Fibroblast of skin of back (primary cell): ENCODE measurements at places on chromosomes 7 and 10.

DNA sequence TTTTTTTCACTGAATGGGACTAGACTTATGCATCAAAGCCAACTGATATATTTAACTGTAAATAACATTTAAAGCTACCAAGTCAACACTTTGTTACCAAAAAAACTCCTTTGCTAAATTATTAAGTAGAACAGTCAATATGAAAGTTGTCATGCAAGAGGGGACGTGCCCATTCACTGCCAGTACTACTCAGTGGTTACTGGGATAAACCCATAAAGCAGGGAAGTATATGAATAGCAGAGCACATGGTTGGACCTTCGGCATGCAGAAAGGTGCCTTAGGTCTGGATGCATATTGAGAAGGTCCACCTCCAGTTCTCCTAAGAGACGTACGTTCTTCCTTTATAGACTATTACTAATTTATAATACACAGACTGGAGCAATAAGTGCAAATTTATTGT lies 120.1 kb downstream of the SVOPL start:
- DNase-seq, result no peak

GRCh38 chr7:26447116-26447515 lies 155.5 kb downstream of the SNX10 start:
- no peak for DNase-seq

- peak; percentile 49 for DNase-seq
Measured at GRCh38 chr7:116672596-116673456, 830 bp downstream of the MET start.

DNA sequence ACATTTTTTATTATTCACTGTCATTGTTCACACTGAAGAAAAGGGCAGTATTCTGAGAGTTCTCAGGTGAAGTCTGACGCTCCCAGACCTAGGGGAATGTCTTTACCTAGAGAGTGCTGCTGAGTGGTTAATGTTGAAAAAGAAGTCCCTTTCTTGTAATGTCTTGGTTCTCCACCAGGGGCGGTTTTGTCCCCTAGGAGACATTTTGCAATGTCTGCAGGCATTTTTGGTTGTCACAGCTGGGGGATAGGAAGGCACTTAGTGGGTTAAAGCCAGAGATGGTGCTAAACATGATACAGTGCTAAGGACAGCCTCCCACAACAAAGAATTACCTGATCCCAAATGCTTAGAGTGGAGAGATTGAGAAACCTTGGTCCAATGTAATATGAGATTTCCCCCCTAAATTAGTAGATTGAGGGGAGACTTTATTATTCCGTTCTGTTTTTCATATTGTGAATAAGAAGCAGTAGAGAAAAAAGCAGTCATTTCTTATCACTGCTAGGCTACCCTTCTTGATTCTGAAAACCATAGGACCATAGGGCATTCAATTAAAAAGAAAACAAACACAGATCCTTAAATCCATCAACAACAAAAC lies 13.1 kb downstream of the UMAD1 start:
- DNase-seq, result no peak

- peak; percentile 40 for DNase-seq
Measured at GRCh38 chr10:94217411-94217810, 145.3 kb downstream of the NOC3L start.

GRCh38 chr10:90148116-90148855 lies 446.9 kb downstream of the KIF20B start:
- DNase-seq, result peak; percentile 43

GRCh38 chr10:120392671-120393079 lies 64.4 kb upstream of the PLPP4 start:
- DNase-seq, result no peak

DNA sequence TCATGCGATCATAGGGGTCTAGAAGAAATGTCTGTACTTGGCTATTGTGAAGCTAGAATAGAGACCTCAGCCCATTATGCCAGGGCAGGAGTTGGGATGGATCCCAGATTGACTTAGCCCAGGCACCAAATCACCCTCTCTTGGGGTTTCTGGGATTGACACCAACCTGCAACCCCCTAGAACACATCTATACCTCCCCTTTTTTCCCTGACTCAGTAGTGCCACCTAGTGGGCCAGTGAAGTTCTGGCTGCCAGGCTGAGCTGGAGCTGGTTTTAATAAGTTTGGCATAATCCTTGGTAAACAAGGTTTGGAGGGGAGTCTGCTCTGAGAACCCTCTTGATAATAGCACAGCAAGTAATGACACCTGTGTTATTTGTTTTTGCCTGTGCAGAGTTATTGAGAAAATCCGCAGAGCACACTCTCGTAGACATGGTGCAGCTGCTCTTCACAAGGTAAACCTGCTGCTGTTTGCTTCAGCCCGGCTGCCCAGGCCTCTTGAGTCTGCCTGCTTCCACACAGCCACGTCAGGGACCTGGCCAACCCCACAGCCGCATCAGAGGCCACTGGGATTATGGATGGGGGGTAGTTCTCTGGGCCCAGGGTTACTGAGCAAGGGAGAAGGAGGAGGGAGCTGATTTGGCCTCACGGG lies 43.3 kb upstream of the NFKB2 start:
- DNase-seq, result peak; percentile 64

GRCh38 chr7:129252128-129252527 lies 27.3 kb downstream of the AHCYL2 start:
- no peak for DNase-seq

GRCh38 chr7:85172530-85172941 lies 14.3 kb downstream of the SEMA3D start:
- peak; percentile 91 for DNase-seq

DNA sequence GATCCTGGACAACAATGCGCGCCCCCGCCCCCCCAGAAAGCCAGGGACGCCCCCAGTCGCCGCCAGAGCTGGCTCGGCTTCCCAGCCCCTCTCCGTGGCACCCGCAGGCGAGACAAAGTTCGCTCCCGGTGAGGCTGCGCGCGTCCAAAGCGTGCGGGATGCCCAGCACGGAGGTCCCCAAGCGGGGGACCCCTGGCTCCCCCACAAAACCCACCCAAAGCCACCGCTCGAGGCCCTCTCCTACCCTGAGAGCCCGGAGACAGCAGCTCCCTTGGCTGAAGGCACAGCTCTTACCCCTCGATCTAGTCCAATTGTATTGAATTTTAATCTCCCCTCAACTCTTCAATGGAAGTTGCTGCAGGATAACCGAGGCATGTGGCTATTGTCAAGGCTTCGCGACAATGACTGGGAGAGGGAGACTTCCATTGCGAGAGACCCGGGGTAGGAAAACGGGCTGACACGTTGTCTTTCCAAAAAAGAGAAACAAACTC lies 305.3 kb downstream of the PRPF18 start:
- DNase-seq, result no peak

- DNase-seq, result no peak
Measured at GRCh38 chr7:116810267-116811116, 51.9 kb upstream of the CAPZA2 start.

GRCh38 chr10:29692121-29692539 lies 57.4 kb upstream of the SVIL start:
- DNase-seq, result no peak

- DNase-seq, result no peak
Measured at GRCh38 chr10:51047857-51048256, 26.4 kb upstream of the PRKG1 start.

- DNase-seq, result no peak
Measured at GRCh38 chr7:99191869-99192596, 15.9 kb downstream of the KPNA7 start.

GRCh38 chr10:77104459-77104980 lies 533.1 kb downstream of the KCNMA1 start:
- DNase-seq, result peak; percentile 90

DNA sequence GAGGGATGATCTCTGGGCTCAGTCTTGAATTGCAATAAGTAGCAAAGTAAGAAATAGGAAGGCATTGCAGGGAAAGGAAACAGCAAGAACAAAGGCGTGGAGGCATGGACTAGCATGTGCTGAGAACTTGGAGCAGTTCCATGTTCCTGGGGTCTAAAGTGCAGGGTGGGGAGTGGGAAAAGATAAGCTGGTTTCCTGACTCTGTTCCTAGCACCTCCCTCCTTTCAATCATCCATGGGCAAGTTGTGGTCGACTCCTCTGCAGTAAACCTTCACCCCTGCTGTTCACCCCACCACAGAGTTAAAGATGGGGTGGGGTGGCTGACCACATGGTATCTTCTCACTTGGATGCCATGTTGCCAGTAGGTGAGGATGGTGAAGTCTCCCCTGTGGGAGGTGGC lies 29.6 kb downstream of the RPS24 start:
- no peak for DNase-seq

GRCh38 chr7:82241356-82241755 lies 202.2 kb downstream of the CACNA2D1 start:
- DNase-seq, result no peak

DNA sequence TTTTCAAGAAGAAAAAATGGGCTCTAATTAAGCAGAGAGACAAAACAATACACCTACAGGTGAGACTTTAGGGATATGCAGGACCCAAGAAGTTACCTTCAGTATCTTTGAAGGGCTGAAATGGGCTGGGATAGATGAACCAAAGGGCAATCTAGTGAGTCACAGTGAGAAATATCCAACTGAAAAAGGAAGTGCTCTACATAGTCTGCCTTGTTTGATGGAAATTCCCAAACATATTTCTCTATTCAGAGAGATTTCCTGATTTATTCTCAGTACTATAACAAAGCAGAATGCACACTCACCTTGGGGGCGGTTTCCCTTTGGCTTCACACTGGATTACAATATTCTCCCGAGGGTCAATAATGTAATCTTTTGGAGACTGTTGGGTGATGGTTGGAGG lies 104.1 kb upstream of the LAMB4 start:
- peak; percentile 64 for DNase-seq

- DNase-seq, result no peak
Measured at GRCh38 chr7:1662767-1663166, 7.3 kb upstream of the ELFN1 start.

DNA sequence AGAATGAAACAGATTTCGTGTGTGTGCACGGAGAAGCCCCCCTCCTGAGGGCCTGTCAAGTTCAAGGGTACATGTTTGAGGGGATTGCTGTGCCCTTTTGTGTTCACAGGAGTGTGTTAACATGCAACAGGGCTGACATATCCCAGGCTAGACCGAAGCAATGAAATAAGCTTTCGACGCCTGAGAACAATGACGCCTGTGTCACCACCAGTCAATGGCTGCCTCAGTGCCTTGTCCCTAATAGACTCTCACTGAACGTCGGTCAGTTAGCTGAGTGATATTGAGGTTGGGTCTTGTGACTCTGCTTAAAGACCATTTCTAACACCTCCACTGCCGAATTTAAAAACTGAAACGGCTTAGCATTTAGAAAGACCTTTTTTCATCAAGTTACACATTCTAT lies 175.2 kb upstream of the TCF7L2 start:
- no peak for DNase-seq

DNA sequence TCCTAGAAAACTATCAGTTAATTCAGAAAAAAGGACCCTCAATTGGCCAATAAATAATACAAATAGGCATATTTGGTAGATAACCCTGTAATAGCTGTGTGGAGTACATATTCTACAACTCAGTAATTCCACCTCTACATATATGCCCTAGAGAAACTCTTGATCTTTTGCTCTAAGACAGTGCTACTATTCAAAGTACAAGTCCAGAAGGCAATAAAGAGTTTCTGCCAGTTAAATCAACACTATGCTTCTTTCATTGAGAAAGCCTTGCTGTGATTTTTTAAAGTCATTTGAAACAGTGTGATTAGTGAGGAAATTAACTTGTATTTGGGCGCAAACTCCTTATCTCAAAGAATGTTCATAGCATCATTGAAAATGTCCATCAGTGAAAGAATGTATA lies 75.6 kb downstream of the ZNRF2 start:
- no peak for DNase-seq

GRCh38 chr7:33061282-33061937 lies 1.2 kb downstream of the NT5C3A start:
- no peak for DNase-seq

DNA sequence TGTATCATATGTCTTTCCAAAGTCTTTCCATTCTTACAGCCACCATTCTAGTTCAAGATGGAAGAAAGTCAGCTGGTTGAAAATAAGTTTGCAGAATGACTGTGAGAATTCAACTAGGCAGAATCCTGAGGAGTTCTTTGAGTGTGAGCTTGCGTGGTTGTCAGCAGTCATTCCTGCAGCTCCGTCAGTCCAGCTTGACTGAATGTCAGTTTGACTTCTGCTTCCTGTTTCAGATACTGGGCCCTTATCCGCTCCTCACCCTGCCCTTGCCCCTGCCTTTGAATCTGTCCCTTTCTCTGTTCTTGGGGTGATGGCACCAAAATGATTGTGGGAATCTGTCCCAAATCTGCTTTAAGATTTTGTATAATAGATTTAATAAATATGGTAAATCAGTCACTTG lies 27.8 kb downstream of the SLC26A5 start:
- DNase-seq, result no peak

DNA sequence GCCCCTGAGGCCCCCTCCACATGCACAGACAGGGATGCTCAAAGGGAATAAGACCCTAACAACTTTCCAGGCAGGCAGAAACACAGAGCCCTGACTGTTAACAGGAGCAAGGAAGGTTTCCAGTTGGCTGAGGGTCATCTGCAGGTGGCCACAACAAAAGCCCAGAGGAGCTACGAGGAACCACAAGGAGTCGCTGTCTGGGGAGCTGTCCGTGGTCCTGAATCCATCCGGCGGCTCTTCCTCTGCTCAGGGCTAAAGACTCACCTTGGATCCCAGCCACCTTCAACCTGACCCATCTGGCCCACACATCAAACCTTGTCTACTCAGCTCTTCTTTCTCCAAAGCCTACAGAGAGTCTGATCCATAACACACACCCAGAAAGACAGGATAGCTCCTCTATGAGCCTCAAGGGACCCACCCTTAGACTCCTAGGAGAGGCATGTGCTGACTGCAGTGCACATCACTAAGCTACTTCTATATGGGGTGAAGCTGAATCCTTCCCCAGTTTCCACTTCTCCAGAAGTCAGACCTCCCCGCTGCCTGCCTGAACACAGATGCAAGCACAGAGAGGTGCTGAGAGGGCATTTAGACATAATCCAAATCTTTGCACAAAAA lies 104.0 kb downstream of the SLIT1 start:
- peak; percentile 54 for DNase-seq

- DNase-seq, result peak; percentile 38
Measured at GRCh38 chr7:101066141-101066832, 19.0 kb upstream of the TRIM56 start.

- no peak for DNase-seq
Measured at GRCh38 chr7:126495001-126495400, 757.7 kb downstream of the GRM8 start.

- no peak for DNase-seq
Measured at GRCh38 chr7:99365318-99366141, 9.0 kb upstream of the ARPC1B start.

DNA sequence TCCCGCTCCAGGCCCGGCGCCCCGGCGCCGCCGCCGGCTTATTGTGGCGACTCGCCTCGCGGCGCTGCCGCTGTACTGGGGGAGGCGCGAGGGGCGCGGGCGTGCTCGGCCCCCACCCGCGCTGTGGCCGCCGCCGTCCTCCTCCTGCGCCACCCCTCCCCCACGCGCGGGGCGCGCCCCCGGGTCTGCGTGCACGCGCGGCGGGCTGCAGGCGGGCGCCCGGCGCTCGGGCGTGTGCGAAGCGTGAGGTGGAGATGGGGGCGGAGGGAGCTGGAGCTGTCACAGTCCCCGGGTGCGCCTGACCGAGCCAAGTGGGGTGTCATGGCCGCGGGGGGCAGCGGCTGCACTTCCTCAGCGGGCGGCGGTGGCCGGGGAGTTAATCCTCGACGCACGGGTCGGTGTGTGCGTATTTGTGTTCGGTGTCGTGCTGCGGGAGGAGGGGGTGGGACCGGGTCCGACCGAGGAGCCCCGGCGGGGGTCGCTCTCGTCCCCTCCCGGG lies 672 bp downstream of the LCOR start:
- DNase-seq, result peak; percentile 78

- DNase-seq, result peak; percentile 48
Measured at GRCh38 chr10:70891627-70892026, 3.3 kb upstream of the PCBD1 start.

GRCh38 chr10:30036811-30037210 lies 22.6 kb downstream of the JCAD start:
- no peak for DNase-seq
